ENCODE measurements at places on chromosomes 5 and 9.

- no peak for DNase-seq
Observed at GRCh38 chr5:52709167-52709925, 78.4 kb upstream of the ITGA1 start.

- peak; percentile 15 for DNase-seq
Observed at GRCh38 chr9:111661802-111662521, 557 bp downstream of the GNG10 start.

GRCh38 chr5:142677198-142677597, 8.7 kb downstream of the FGF1 start:
- no peak for DNase-seq

DNA sequence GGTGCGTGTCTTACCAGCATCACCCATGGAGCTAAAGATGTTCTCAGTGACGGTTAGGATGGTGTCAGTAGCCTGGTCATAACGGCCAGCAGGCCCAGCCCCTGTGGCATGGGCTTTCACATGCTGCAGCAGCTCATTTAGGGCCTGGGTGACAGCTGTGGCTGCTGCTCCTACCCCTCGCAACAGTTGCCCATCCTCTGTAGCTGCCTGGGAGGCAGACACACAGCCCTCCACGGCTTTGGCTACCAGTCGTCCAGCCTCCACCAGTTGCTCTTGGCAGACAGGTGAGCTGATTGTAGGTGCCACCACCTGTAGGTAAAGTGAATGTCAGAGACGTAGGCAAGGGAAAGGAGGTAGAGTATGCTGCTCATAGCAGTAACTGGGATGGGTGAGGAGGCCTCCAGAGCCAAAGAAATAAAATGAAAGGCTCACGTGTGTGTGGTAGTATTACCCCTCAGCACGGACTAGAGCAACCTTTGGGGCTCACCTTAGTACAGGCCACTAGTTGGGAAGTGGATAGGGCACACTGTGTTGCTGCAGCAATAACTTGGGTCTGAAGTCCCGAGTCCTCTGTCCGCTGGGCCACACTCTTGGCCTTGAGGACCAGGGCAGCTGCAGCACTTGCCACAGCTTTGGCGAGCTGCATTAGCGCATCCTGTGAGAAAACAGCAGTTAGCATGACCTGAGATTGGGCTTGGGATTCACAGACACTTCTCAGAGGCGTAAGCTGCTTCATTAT, 14.7 kb downstream of the TLN1 start:
- no peak for DNase-seq

DNA sequence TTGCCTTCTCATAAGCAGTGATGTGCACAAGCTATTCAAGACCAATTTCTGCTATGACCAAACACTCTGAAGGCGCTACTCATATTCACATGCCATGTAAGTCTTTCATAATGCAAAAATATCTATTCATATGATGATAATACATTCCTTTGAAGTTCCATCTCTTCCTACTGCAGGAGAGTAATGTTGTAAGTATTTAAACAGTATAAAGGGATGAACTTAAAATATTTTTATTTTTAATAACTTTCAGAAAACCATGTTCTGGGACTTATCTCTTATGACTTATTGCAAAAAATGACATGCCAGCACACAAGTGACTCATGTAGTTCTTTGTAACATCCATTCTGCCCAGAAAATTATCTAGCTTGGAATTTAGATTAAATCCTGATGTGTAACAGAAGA, 376.4 kb downstream of the KCTD16 start:
- DNase-seq: no peak

DNA sequence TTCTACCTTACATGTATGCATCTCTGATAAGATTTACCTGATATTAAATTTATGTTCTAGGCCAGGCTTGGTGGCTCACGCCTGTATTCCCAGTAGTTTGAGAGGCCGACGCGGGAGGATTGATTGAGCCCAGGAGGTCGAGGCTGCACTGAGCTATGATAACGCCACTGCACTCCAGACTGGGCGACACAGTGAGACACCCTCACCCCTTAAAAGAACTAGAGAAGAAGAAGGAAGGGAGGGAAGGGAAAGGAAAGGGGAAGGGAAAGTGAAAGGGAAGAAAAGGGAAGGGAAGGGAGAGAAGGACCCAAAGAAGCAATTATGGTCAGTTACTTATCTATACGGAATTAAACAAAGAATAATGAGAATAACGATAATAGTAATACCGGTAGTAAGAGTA, 1.2 kb upstream of the RFK start:
- no peak for DNase-seq

GRCh38 chr9:105116052-105116868, 128.2 kb upstream of the SLC44A1 start:
- DNase-seq: no peak

- no peak for DNase-seq
Observed at GRCh38 chr5:150065346-150065745, 21.0 kb downstream of the CSF1R start.

DNA sequence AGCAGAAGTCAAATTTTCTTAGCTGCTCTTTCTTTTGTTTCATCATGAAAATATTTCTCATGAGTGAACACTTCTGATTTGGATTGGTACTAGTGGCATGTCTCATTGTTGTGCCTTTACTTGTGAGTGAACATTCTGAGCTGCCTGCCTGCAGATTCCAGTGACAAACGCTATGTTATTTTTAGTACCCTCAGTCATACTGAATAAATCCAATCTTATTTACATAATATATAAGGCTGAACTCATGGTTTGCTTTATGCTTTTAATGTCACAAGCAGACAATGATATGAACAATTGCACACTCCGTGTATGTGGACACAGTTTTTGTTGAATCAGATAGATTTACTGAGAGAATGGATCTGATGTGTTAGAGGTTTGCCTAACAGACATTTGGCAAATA, 67.8 kb downstream of the ACTBL2 start:
- DNase-seq: no peak

GRCh38 chr5:132635873-132636272, 22.1 kb upstream of the IL13 start:
- DNase-seq: no peak

DNA sequence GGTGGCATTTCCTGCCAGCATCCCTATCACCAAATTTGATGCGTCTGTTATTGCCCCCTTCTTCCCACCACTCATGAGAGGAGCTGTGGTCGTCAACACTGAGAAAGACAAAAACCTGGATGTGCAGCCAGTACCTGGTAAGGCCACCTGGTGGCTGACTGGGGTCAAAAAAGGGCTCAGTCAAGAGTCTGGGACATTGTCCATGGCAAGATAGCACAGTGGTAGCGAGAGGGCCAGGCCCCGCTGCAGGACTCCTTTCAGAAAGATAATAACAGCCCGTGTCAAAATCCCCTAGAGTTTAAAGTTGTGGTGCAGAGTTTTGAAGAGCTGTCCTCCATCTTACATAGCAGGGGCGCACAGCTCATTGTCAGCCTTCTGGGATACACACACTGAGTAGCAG, 40.8 kb downstream of the CSF1R start:
- no peak for DNase-seq

GRCh38 chr5:178542455-178542854, 47.7 kb downstream of the COL23A1 start:
- no peak for DNase-seq

All from LoVo (cell line).